ENCODE measurements at places on chromosomes 3 and 15.

- no peak for DNase-seq
These were observed 170.5 kb upstream of the POU1F1 start for GRCh38 chr3:87446849-87447387.

GRCh38 chr3:119302697-119303551, 8.7 kb downstream of the ARHGAP31 start:
- no peak for DNase-seq

DNA sequence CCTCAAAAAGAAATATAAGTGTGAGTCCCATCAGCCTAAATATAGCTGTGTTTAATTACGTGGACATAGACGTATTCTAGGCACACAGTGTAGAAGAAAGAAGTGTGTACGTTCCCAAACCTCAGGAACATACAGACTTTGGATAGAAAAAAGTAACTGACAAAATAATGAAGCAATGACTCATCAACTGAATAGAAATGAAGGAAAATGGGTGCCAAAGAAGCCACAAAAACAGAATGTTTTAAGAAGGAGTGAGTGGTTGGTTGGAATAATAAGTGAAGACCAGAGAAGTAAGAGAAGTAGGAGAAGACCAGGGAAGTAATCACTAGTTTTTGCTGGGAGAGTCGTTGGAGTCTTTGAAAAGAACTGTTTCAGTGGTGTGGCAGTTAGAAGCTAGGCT, 518.1 kb downstream of the ROBO1 start:
- DNase-seq = no peak

GRCh38 chr15:58163985-58164384, 25.8 kb downstream of the AQP9 start:
- DNase-seq = no peak

DNA sequence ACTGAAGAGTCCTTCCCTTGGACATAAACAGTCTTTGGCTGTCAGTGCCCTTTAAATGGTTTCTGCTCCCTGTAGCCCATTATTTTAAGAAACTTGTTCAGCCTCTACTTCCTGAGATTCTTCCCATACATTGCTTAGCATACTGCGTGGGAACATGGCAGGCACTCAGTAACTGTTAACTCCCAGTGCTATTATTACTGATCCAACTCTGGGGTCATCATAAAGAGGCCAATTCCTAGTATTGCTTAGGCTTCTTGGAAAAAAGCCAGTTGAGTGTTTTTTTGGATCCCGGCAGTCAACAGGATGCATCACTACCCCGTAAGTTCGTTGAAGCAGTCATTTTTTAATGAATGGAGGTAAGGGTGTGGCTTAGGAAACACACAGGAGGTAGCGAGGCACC, 206.2 kb upstream of the ADAMTS9 start:
- DNase-seq = no peak

- DNase-seq = no peak
These were observed 101.2 kb downstream of the TLE3 start for GRCh38 chr15:69996321-69997160.

DNA sequence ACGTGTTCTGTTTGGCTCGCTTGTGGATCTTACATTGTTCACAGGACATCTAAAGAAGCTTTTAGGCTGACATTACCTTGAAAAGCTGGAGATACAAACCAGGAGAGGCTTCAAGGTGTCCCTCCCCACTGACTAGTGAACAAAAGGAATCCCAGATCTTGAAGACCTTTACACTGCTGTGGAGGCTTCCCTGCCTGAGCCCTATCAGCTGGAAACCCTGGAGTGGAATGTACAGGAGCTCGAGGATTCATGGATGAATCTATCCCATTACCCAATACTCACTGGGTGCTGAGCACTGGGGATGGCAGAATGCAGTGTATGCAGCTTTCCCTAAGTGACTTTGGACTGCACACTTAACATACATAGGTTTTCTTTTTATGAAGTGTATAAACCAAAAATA, 82.3 kb upstream of the MFGE8 start:
- no peak for DNase-seq

DNA sequence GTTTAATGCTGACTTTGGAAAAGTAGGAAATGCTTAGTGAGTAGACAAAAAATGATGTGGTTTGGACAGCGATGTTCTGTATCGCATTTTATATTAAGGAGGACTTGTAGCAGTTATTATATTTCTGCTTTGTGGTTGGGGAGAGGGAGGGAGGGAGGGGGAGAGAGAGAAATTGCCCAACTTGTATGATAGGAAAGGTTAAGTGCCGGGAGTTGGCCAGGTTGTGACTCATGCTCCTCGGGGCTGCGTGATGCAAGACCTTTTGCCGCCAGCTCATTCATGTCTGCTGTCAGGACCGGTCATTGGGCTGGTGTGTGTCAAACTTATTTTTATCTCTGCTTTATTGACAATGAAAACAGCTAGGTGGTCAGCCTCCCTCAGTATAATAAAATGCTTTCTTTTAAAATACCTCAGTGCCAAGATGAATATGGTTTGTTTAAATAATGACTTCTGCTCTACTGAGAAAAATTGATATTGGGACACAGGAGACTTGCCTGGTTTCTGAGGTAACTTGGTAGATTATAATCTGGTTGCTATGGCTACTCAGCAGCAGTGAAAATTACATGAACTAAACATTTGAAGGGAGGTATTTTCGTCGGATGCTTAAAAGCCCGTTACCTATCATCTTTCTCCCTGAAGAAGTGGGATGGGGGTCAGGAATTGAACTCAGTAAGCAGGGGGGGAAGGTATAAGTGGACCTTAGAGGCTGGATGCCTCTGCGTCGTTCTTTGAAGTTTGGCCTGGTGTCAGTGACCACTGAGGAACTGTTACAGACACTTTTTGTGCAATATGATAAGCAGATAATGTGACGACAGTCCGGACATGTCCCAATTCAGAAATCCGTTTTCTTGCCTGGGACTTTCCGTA, 90.7 kb downstream of the FNDC3B start:
- no peak for DNase-seq

GRCh38 chr15:74460298-74460697, 662 bp downstream of the UBL7 start:
- no peak for DNase-seq

GRCh38 chr3:114481113-114481512, 187.3 kb downstream of the TIGIT start:
- DNase-seq = no peak

GRCh38 chr3:188697127-188697526, 474.6 kb upstream of the TPRG1 start:
- DNase-seq = no peak

DNA sequence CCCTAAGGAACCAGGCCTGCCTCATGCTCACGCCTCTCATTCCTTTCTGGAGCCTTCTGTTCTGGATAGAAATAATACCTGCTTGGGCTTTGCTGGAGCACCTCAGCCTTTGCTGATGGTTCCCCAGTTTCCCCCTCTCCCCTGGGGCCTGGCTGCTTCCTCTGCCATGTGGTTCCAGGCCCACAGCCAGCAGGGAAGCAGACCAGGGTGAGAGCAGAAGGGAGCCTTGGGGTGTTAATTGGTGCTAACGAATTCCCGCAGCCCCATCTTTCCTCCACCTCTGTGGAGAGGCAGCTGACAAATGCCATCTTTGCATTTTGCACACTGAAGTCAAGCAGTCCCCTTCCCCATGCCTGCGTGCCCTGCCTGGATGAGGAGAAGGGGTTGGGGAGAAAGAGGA, 13.1 kb upstream of the CORO2B start:
- no peak for DNase-seq

DNA sequence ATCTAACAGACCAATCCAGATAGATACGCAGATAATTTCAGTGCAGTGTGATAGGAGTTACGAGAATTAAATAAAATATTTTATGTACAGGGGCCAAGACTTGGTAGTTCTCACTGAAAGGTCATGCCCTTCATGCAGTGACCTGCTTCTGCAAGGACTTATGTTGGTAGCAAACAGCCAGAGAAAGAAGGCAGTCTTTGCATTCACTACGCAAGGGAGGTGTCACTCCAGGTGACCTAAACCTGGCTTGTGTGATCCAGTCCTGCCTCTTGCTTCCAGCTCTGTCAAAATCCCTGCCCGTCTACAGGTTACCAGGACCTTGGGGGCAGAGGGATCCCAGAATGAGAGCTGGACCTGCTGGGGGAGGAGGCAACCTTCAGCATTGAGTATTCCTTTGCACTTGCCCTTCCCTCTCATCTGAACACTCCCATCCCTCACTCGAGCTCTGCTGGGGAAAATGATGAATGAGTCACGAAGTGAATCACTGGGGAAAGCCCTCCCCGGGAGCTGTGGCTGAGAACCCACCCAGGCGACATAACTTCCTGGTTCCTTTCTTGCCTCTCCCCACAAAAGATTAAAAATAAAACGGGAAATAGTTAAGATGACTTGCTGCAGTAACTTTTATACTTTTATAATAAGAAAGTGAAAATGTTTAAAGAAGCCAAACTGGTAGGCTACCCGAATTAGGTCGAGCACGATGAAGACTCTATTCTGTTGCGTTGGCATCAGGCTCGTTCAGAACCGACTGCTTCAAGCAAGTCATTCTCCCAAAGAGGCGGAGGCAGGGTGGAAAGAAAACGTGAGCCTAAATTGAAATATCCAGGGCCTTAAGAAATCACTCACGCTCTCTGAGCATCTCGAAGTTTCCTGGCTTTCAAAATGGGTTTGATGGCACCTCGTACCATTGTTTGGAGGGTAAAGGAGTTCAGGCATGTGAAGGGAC, 216.1 kb downstream of the SLCO3A1 start:
- no peak for DNase-seq
